Activated effector memory CD4-positive, alpha-beta T cell treated with Interleukin-2 at 50 U/mL for 16 hours (primary cell): ENCODE measurements at places on chromosomes 16 and 17.

DNA sequence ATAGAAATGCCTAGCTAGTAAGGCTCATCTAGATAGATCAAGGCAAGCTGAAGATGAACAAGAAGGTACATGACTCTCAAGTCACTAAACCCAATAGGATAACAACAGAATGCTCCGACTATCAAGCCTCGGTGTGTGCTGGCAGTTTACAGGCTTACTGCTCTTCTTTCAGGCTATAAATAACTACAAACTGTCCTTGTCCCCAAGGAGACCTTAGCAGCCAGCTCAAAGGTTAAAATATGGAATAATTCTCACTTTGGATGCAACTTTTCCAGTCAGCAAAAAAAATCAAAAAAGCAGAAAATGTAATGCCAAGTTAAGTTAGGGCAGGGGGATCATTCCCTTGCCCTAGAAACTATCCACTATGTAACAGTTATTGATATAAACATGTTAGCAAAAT is 44.6 kb downstream of the SPOP start:
- DNase-seq = no peak

DNA sequence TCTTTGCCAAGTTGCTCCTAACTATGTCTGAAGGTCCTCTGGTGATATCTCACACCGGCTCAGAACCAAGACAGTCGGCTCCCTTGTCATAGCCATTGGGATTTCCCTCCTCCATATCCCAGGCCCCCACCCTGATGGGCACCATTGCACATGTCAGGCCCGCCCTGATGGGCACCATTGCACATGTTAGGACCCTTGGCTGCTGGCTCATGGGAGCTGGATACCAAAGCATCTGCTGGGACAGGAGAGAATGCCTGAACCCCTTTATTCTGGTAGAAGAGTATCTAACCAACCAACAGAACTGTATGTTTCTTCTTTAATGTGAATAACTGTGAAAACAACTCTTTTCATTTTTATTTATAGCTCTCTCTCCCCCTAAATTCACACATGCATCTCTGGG is 454.5 kb upstream of the HSBP1 start:
- DNase-seq = no peak

DNA sequence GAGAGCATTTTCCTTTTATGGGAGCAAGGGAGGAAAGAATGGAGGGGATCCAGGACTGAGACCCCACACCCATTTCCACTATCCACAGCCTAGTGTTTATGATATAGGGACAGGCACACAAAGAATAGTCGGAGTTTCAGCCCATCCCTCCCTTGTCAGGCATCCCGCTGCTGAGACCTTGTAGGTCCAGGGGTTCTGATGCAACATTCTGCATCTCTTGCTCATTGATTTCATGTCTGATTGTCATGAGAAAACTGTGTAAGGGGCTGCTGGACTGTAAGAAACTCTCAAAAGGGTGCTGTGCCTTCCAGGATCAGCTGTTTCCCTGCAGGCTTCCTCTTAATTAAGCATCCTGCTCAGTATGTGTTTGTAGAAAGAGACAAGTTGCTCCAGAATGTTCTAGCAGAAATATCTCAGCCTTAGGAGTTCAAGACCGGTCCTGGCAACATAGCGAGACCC is 5.3 kb upstream of the POLR3E start:
- DNase-seq = no peak

DNA sequence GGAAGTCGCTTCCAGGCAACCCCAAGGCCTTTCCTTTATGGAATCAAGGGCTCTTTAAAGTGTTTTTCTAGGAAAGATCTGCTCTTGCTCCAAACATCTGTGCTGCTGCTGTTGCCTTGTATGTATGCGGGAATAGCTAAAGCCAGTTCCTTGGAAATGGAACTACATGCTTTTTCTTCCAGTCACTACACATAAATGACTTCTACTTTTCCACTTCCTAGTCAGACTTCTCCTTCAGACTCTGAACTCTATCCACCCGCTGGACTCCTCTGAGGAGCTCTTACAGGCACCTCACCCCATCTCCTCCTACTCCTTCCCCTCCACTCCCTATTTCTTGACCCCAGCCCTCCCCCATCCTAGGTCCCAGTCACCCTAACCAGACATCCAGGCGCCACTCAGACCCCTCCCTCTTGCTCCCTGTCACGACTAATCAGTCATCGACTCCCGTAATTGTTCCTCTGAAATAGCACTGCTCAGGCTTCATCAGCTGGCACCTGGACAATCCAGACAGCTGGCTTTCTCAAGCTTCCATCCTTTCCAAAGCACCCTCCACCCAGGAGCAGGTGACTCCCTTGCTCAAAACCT is 15.0 kb upstream of the PEMT start:
- DNase-seq = no peak

- no peak for DNase-seq
Observed at GRCh38 chr16:4517812-4518680, 20.5 kb downstream of the CDIP1 start.

GRCh38 chr16:11677451-11677951 is 9.2 kb downstream of the SNN start:
- DNase-seq = no peak

DNA sequence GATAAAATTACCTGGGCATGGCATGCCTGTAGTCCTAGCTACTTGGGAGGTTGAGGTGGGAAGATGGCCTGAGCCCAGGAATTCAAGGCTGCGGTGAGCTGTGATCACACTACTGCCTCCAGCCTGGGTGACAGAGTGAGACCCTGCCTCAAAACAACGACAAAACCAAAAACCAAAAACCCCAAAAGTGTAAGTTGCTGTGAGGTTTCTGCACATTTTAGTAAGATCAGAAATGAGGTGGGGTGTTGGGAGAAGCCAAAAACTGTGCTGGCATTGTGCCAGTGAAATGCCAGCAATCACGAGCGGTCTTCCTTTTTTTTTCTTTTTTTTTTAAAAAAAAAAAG is 114.6 kb downstream of the PITPNC1 start:
- no peak for DNase-seq

DNA sequence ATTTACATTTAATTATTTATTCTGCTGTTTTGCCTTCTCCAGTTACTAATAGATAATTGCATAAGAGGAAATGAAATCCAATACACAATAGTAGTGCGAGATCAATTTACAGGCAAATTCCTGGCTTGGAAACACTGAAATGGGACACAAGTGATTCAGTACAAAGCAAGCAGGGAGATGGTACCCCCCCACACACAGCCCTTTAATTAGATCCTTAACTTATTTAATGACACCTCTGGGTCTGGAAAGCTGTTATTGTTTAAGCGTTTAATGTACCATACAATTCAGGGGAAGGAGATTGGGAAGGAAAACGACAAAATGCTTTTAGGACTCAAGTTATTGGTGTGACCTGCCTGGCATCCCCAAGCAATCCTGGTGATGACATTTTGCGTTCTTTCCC is 318.2 kb downstream of the NPIPA8 start:
- DNase-seq = no peak

DNA sequence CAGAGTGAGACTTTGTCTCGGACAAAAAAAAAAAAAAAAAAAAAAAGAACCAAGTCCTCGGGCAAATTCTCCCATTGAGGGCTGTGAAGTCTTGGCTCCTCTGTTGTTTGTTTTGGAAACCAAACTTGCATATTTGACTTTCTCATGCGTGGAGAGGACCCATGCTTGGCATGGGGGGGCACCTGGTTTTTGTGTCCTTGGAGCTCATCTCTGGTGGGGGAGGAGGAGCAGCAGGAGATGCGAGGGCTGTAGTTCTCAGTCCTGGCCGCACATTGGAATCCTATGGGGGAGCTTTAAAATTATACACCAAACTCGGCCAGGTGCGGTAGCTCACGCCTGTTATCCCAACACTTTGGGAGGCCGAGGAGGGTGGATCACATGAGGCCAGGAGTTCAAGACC is 74.5 kb downstream of the ABCC6 start:
- no peak for DNase-seq

- no peak for DNase-seq
Observed at GRCh38 chr17:55743103-55743679, 7.7 kb upstream of the PCTP start.
